ENCODE measurements at places on chromosomes 16 and 17. TPM values are rescaled to one million over a fixed set of nuclear protein-coding genes. Genes with fewer than 3 reads are reported as not detected.
A peak's percentile ranks its signal among the peaks of the same experiment; 100 is the strongest.

DNA sequence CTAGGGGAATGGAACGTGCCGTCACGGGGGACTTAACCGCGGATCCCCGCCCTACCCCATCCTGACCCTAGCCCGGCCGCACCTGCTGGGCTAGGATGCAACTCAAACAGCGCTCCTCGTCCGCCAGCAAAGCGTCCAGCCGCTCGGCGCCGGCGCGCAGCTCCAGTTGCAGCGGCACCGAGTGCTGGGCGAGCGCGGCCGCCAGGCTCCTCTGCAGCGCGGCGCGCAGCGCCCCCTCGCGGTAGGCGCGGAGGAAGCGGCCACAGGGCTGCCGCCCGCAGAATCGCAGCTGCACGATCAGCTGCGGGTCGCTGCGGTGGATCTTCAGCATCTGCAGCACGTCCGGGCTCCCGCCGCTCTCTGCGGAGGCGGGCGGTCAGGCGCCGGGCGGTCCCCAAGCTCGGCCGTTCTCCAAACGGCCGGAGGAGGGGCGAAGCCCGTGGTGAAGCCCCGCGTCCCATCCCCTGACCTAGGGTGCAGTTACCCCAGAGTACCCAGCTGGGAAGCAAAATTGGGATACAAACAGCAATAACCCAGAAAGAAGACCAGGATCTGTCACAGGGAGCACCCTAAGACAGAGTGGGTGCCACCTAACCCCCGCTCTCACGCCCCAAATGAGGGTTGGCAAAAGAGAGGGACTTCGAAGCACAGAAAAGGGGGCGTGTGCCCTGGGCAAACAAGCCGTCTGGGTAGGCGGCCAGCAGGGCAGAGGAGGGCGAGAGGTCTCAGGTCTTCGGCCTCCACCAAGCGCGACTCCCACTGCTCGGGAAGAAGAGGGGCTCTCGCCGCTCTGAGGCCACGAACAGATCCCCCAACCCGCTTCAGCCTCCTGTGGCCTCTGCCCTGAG lies 4.2 kb downstream of the TRADD start:
- peak; percentile 93 for DNase-seq

DNA sequence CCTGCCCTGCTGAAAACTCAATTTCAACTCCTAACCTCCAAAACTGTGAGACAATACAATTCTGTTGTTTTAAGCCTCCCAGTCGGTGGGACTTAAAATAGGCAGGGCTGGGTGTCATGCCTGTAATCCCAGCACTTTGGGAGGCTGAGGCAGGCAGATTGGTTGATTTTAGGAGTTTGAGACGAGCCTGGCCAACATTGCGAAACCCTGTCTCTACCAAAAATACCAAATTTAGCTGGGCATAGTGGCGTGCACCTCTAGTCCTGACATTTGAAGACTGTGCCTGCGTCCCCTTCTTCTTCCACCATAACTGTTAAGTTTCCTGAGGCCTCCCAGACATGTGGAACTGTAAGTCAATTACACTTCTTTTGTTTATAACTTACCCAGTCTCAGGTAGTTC lies 36.0 kb upstream of the ATF7IP2 start:
- DNase-seq = peak; percentile 20

CALB2 gene
- 1.2 TPM for total RNA-seq

DNA sequence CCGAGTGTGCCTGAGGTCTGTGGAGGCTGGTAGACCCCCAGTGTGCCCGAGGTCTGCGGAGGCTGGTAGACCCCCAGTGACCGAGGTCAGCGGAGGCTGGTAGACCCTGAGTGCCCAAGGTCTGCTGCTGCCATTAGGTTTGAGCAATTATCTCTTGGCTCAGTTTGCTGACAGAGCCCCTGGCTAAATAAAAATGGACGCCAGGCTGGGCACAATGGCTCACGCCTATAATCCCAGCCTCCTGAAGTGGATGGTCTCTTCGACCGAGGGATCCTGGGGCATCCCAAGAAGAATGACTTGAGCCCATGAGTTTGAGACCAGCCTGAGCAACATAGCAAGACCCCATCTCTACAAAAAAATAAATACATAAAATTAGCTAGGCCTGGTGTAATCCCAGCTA lies 98.7 kb upstream of the ZNF469 start:
- no peak for DNase-seq

- DNase-seq = no peak
These were observed 7.8 kb upstream of the GSE1 start for GRCh38 chr16:85605051-85605911.

GRCh38 chr17:72539981-72540897 lies 419.4 kb downstream of the SOX9 start:
- DNase-seq = peak; percentile 91

- no peak for DNase-seq
These were observed 4.2 kb downstream of the TOB1 start for GRCh38 chr17:50861822-50862528.

- no peak for DNase-seq
These were observed 15.5 kb downstream of the DYNC1LI2 start for GRCh38 chr16:66735891-66736290.

DNA sequence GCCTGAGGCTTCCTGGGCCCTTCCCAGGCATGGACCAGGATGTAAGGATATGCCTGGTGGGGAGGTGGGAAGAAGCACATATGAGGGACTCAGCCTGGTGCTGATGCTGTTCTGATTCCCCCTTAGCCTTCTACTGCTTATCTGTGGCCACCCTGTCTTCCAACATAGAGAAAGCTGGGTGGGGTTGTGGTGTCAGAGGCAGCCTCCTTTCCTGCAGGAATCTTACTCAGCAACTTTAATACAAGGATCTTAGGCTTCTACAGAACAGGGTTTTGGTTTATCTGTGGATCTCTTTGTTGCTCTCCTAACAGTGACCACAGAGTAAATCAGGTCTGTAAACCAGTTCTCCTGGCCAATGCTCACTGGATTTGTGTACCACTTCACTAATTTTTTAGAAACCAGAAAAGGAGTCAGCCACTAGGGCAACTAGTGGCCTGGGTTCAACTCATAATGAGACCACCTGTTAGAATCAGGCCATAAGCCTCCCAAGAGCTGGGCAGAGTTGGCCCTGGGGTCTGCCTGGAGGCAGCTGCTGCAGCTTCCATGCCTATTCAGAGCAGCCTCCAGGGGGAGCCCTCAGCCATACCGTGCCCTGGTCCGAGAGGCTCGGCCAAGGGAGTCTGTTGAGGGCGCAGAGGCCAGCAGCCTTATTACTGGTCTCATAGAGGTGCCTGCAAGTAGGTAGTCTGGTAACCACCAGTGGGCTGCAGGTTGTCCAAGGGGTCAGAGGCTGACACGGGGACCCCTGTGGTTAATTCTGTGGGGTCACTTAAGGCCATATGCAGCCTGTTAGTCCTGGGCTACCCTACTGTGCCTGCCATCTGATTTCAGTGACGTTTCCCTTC lies 7.1 kb downstream of the HAS3 start:
- peak; percentile 86 for DNase-seq

CD79B gene
- total RNA-seq = 5.1 TPM

GRCh38 chr16:88375236-88375975 lies 7.4 kb upstream of the ZNF469 start:
- peak; percentile 82 for DNase-seq

GRCh38 chr17:9529033-9529700 lies 46.5 kb downstream of the STX8 start:
- no peak for DNase-seq

DNAH3 gene
- total RNA-seq = not detected

DNA sequence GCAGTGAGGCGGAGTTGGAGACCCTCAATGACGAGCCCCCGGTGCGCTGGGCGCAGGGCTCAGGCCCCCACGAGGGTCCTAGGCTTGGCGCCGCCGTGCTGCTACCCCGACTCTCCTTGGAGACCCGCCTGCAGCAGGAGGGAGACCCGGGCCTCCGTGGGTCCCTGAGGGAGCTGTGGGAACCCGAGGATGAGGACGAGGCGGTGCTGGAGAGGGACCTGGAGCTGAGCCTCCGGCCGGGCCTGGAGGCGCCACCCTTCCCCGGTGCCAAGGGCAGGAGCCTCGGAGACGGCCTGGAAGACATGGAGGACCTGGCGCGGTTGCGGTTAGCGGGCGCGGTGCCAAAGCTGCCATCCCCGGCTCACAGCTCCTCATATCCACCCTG lies 2.3 kb downstream of the MYO15B start:
- no peak for DNase-seq

IRF8 gene
- total RNA-seq = 18.7 TPM

DNA sequence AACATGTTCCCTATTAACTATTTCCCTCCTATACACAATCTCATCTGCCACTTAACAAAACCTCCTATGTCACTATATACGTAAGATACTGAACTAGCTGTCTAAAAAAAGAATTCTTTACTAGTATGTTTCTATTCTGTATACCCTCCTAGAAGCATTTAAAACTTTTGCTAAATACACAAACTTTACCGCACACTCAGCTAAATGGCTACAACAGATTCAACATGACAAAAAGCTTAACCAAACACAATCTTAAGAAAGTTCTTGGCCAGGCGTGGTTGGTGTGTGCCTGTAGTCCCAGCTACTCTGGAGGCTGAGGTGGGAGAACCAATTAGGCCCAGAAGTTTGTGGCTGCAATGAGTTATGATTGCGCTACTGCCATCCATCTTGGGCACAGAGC lies 20.0 kb downstream of the MED13 start:
- DNase-seq = no peak

ORAI3 gene
- 11.0 TPM for total RNA-seq

DNA sequence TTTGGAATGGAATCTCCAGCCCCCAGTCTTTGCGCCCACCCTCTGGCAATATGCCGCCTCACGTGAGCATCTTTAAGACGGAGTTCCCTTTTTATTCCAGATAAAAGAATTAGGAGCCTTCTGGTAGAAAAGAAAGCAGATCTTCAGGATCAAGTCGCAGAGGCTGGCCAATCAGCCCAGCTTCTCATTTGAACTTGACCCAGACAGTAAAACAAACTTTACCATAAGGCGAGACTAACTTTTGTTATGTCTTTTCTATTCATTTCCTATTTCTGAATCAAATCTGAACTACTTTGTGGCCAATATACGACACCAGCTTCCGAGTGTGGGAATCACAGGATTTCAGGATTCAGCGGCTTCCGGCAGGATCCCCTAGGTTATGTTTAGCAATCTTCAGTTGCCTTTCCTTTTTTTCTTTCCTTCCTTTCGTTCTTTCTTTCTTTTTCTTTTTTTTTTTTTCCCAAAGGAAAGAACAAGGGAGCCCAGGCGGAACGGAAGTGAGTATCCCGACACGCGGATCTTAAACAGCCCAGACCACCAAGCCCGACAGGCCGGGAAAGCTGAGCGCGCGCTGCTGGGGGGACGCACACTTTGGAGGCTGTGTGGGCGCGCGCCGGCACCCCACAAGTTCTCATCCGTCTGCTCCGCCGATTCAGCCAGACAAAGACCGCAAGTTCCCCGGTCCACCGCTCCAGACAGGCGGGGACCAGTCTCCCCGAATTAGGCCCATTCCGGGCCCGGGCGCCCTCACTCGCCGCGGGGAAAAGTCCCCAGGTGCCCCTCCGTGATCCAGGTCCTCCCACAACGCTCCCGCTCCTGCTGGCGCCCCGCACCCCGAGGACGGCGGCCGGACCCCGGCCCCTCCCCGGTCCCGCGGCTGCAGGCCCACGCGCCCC lies 633 bp downstream of the TBC1D16 start:
- DNase-seq = no peak

B9D1 gene
- total RNA-seq = 9.8 TPM

- no peak for DNase-seq
These were observed 93.8 kb downstream of the ZDHHC7 start for GRCh38 chr16:84917492-84917891.

- DNase-seq = no peak
These were observed 58.3 kb downstream of the SIAH1 start for GRCh38 chr16:48326915-48327314.

DNA sequence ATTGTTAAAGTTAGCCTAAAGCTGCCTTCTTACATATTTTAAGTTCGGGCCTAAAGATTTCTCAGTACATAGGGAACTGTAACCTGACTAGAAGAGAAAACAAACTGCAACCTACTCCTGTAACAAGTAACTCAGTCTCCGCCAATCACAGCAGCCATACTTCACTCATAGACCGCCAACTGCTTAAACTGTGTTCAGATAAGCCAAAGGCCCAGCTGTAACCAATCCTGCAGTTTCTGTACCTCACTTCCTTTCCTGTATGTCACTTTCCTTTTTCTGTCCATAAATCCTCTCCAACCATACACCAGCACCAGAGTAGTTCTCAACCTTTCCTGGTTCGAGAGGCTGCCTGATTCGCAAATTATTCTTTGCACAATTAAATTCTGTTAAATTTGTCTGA lies 41.5 kb downstream of the GLG1 start:
- DNase-seq = no peak

MT4 gene
- total RNA-seq = not detected

MYH13 gene
- total RNA-seq = not detected

OTOP3 gene
- not detected for total RNA-seq

GRCh38 chr16:54630284-54630967 lies 300.2 kb upstream of the IRX5 start:
- DNase-seq = no peak

All from posterior vena cava (tissue), 2 donors.